Progenitor cell of endocrine pancreas (in vitro differentiated cells): ENCODE measurements at places on chromosomes 7 and 10.
A peak's percentile ranks its signal among the peaks of the same experiment; 100 is the strongest.

DNA sequence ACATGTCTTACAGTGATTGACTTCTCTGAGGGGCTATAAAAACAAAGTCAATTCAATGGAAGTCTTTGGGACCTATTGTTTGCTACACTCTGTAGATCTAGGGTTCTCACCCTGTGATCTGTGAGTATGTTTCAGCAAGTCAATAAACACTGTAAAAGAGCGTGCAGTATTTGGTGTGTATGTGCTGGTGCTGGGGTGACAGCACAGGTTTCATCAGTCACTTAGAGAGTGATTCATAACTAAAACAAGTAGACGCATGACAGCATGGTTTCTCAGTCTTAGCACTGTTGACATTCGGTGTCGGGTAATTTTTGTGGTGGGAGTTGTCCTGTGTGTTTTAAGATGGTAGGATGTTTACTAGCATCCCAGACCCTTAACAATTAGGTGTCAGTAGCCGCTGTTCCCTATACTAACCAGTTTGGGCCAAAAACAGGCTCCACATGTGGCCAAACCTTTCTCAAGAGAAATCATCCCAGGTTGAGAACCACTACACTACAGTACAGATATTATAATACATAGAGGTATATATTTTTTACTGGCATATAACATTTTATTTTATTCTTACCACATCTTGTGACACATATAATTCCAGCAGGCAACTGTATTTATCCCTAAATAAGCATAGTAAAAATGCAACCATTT is 411.8 kb downstream of the ARL4A start:
- DNase-seq: no peak

GRCh38 chr10:77532068-77532467 is 105.5 kb downstream of the KCNMA1 start:
- no peak for DNase-seq

- no peak for DNase-seq
Observed at GRCh38 chr10:121845044-121845784, 82.6 kb downstream of the ATE1 start.

DNA sequence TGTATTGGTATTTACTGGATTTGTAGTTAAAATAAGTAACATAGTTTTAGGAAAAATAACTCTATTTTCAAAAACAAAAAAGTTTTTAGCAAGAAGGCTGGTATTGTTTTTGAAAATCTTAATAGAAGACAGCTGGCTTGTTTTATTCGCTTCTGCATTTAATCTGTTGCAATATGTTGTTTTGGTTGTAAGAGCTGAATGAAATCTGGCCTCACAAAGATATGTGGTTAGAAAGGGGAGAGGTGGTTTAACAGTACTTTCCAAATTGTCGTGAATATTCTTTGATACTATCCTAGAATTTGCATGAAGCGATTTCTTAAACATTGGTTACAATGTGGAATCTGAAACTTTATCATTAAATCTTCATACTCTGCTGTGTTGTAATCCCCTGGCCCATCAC is 355.9 kb upstream of the FZD8 start:
- DNase-seq: no peak

DNA sequence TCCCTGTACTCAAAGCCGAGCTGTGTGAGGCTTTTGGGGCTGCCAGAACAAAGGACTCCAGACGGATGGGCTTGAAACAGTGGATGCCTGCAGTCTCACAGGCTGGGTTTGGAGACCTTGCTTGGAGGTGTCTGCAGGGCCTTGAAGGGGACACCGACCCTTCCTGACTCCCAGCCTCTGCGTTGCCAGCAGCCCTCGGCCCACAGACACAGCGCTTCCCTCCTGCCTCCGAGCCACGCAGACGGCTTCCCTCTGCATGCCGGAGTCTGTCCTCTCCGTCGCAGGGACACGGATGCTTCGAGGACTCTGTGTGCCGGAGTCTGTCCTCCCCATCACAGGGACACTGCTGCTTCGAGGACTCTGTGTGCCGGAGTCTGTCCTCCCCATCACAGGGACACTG is 524.7 kb downstream of the DNAJB6 start:
- no peak for DNase-seq

DNA sequence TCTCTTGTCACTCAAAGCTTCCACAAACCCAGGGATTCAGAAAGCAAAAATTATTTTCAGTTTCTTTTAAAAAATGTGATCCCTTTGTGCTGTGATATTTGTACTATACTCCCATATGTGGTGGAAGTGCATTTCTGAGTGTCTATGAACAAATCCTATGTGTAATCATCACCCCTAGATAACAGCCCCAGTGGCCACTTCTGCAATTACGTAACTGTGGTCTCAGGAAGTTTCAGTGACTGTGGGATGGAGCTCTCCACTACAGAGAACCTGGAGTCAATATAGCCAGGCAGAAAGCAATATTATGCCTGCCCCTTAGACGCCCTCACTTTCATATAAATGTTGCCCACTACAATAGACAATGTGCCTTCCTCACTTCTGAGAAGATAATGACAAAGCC is 1101.7 kb upstream of the GHITM start:
- DNase-seq: no peak

DNA sequence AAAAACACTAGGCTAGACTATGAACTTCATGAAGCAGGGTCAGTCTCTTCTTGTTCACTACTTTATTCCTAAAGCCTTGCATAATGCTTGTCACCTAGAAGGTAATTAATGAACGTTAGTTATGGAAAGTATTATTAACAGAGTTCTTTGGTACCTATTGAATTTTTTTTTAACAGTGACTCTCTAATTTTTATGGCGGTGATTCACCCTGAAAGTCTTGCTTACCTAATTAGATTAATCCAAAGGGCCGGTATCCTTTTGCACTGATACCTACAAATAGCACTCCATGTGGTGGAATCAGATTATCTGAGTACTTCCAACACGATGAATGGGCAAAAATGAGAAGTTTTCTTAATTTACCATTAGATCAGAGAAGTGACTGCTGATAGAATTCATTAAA is 31.7 kb downstream of the STAM start:
- DNase-seq: no peak

DNA sequence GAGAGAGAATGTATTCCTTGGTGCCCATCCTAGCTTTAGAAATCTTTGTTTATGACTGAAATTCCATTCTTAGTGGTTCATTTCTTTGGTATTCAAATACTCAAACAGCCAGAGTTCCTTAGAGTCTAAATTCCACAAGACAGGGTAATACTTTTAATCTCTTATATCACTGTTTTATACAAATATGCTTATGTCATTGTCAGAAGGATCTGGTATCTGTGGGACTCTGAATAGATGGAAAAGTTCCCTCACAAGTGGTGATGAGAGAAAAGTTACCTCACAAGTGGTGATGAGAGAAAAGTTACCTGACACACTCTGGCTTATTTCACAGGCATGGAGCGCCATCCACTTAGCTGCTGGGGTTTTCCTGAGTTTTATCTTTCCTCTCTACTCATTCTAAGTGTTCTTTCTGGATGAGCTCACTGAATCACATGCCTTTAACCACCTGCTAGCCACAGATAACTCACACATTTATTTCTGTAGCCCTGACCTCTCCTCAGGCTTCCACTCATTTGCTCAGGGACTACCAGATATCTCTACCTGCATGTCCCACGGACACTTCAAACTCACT is 784.0 kb downstream of the SUGCT start:
- no peak for DNase-seq

DNA sequence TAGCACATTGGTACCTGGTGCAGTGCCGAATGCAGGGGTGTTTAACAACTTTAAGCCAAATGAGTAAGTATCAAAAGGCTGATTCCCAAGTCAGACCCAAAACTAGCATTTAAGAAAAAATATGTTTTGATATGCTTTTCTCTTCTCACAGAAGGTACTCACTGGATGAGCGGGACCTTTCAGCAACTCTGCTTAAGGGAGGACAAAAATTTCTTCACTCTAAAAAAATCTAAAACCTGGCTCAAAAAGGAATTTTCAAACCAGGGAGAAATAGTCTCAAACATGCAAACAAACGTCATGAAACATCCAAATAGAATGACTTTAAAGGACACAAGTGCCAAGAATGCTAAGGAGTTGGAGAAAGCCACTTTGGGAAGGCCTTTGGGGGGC is 962.1 kb downstream of the KCNMA1 start:
- DNase-seq: no peak

- DNase-seq: no peak
Observed at GRCh38 chr7:42770114-42770513, 141.8 kb downstream of the C7orf25 start.

DNA sequence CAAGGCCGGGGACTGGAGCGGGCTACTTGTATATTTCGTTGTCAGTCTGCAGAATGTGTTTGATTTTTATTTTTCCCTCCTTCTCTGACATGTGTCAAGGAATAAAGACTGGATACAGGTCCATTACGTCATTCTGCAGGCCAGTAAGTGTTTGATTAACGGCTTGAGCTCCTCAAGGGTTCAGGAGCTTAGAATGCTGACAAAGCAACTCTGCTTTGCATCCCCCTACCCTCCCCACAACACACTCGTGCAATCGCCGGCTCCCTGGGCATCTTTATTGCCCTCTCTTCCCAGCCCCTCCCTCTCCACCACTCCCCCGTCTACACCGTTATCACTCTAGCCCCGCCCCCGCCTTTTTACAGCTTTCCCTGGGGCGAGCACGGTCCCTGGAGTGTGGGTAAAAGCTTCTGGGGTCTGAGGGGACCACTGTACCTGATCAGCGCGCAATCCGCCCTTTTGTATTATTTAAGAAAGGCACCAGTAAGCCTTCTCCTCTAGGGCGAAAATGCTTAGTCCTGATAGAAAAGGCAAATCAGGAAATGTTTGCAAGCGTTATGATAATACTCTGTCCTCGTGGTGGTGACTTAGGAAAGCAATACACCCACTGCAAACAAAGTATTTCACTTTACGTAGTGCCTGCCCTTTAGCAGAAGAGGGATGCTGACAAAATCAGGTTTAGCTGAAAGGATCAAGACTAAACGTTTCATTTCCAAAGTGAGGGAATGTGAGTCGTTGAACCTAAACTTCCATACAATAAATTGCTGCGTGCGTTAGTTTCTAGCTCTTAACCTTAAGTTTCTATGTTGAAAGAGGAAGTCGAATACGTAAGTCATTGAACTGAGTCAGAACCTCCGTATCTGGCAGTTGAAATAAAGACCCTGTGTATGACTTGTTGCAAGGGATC is 1.4 kb upstream of the CREB5 start:
- peak; percentile 10 for DNase-seq

- peak; percentile 18 for DNase-seq
Observed at GRCh38 chr7:26199301-26200037, 1.1 kb downstream of the HNRNPA2B1 start.

DNA sequence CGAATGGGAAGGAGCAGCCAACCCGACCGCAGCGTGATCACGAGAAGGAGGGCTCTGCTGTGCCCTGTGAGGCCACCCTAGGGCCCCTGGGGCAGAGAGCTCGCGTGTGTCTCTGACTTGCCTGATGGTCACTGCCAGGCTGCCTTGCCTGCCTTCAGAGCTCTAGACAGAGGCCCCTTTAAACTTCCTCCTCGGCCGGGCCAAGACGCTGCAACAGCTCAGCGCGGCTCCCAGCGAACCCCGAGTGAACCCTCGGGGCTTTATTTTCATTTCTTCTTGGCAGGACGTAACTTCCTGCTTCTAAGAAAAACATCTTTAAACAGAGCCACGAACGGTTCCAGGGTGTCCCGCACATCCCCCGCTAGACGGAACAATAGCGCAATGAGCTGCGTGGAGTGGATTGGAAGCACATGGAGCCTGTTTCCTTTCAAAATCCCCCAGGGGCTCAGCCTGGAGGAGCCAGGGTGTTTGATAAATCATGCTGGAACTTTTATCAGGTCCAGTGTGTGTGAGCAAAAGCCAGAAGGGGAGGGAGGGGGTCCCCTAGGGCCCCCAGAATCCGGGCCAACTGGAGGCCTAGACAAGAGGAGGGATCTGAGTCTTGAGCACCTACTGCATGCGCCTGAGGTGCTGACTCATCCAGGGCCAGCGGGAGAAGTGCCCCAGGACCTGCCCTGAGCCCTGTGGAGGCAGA is 134.1 kb upstream of the GDF10 start:
- no peak for DNase-seq

GRCh38 chr10:68330852-68331454 is 911 bp upstream of the HNRNPH3 start:
- no peak for DNase-seq

DNA sequence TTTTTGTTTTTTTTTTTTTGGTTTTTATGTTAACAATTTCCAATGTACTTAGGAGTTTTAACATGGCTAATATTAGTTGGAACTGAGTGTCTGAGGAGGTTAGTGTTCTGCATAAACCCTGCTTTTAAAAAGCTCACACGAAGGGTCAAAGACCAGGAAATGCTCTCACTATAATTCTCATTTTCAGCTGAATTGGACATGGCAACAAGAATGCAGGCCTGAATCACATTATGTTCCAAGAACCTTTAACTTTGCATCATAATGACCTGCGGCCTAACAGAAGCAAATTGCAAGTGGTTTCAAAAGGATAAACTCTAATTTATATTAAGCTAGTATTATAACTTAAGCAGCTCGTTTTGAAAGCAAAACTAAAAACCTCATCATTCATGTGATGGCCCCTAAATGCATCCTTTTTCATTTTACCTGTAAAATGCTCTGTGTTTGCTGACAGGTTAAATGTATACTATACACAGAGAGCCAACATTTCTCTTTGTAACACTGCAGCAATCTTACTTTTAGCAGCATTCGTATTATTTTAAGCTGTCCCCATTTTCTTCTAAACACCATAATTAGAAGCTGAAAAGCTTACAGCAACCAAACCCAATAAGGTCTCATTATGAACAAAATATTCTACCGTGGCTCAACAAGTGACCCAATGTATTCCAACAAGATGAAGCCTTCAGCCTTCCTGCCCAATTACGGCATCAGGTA is 242.8 kb upstream of the SP4 start:
- no peak for DNase-seq

- DNase-seq: no peak
Observed at GRCh38 chr10:61987951-61988379, 86.5 kb downstream of the ARID5B start.

- no peak for DNase-seq
Observed at GRCh38 chr7:122136078-122136477, 8.0 kb downstream of the AASS start.
